NCI-H748 treated with DMSO at 0.1 percent for 48 hours (cell line): ENCODE measurements at places on chromosomes 3 and 15.

GRCh38 chr15:52912172-52912571, 122.0 kb upstream of the ONECUT1 start:
- no peak for DNase-seq

DNA sequence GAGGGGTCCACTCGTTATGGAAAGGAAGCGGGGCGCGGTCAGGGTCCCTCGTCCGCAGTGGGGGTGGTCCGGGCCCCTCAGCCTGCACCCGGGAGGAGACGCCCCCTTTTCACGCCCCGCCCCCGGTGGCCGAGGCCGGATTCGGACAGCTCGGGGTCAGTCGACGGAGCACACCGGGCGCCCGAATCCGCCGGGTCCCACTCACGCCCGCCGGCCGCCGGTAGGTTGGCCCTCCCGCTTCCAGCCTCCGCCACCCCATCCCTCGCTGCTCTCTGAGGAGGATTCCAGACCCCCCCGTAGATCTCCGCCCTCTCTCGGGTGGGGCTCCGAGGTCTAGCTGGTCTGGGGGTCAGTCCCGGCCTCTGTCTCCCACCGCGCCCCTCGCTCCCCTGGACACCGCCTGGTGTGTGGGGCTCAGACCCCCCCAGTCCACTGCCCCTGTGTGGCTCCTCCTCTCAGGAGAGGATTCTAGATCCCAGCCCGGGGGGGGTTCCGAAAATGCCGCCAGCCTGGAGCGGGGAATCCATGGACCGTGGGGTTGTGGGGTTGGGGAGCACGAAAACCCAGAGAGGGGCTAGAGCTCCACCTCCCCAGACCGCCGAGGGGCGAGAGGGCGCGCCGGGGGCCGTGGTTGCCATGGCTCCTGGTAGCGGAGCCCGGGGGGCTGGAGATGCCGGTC, 725 bp downstream of the CHL1 start:
- no peak for DNase-seq

GRCh38 chr3:105614288-105615030, 247.8 kb downstream of the ALCAM start:
- DNase-seq, result no peak

DNA sequence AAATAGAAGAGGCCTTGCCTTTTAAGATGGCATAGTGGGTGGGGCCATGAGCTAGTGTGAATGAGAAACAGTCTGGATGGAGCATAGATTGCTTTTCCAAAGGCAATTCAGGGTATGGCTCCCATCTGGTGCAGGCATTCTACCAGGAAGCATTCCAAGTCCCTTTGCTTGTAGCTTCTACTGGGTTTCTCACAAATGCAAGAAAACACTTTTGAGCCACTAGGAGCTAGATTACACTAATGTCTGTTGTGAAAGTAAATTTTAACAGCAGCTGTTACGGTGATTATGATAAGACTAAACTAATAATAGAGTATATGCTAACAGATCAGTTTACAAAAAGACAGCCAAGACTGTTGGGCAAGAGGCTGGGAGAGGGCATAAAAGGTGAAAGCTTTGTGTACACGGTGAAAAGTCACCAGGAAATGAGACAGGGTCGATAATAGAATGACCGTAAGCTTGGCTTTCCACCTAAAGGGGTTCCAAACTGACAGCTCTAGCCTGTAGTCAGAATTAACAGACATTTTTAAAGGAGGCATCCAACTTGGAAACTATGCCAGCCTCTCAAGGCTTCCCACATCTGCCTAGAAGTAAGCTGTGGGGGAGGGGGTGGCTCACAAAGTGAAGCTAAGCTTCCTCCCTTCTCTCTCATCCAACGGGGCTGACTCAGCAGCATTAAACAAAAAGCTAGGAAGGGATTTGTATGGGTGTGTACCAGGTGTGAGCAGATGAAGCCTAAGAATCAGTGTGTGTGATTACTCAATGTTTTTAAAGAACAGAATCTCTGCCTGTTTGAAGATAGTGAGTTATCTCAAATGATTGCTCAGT, 61.1 kb upstream of the GPD1L start:
- peak; percentile 51 for DNase-seq

DNA sequence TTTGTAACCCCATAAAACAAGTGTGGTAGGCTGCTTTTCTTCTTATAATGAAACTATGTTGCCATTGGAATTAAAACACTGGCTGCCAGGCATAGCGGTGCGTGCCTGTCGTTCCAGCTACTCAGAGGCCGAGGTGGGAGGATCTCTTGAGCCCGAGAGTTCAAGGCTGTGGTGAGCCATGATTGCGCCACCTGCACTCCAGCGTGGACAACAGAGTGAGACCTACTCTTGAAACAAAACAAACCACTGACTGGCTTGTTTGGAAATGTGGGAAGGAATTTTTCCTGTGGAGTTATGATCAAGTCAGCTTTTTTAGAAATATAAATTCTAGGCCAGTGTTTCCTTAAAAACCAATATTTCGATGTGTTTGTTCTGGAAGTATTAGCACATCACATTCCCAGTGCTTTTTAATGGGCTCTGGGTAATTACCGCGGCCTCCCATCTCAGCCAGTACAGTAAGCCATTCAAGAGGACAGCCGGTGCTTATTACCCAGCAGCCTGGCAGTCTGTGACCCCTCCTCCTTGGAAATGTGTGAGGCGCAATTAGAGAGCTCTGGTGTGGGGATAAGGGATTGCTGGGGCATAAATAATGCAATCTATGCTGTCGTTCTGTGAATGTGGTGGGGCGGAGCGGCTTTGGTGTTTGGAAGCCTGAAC, 58.3 kb upstream of the TRAK1 start:
- no peak for DNase-seq
